ENCODE measurements at places on chromosomes 1 and 21. TPM values are rescaled to one million over a fixed set of nuclear protein-coding genes. Genes with fewer than 3 reads are reported as not detected.

- DNase-seq, result no peak
Measured at GRCh38 chr21:42438316-42439205, 34.9 kb downstream of the UBASH3A start.

DNA sequence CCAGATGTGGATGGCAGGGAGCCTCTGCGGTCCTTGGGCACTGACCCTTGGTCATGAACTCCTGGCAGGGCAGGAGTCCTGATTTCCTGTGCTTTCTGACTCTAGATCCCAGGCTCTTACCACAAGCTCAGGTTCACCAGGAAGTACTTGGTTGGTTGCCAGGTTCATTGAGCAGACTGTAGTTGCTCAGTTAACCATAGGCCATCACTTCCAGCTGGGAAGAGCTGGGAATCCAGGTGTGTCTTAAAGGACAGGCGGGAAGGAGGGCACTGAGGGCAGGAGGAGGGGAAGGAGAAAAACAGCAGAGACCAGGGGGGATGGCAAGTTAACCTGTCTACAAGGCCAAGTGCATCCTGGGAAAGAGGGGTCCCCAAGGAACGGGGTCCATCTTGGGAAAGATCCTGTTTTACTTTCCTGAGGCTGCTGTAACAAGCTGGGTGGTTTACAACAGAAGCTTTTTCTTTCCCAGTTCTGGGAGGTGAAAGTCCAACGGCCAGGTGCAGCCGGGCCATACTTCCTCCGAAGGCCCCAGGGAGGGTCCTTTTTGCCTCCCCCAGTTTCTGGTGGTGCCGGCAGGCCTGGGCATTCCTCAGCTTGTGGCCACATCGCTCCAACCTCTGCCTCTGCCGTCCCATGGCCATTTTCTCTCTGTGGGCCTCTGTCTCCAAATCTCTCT, 11.6 kb downstream of the KCNAB2 start:
- no peak for DNase-seq

NUAK2 gene
- total RNA-seq, result 4.7 TPM

GNG4 gene
- total RNA-seq, result 5.6 TPM

DNA sequence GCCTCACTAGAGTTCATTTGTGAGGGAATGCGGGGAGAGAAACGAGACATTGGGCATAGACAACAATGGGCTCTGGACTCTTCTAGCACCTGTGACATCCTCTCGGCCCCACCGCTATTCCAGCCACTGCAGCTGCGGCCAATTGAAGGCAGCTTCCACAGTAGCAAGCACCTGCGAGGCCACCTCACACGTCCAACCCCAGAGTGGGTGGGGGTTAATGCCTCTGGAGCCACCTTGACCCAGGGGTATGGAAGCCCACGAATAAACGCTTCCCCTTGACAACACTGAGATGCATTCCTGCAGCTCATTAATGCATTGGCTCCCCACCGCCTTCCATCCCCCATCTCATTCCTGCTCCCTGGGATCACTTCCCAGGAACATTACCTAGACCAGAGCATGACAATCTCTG, 104.4 kb downstream of the GLIS1 start:
- no peak for DNase-seq

DNA sequence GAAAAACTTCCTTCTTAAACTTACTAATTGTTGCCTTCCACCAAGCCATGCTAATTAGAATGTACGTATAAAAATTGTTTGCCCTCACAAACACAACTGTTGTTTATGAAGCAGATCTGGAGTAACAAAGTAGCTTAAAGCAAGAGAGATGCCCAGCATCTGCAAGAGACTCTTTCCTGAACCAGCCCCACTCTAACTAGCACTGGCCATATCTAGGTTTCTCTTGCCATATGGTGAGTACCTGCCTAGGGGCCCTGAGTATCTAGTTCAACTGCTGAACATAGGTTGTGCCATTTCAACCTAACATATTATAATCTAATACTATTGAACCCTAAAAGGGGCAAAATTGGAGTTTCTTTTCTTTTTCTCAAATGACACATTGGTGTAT, 883.4 kb upstream of the B3GALT2 start:
- DNase-seq, result no peak

GRCh38 chr1:109885589-109885988, 25.1 kb upstream of the CSF1 start:
- DNase-seq, result no peak

DNA sequence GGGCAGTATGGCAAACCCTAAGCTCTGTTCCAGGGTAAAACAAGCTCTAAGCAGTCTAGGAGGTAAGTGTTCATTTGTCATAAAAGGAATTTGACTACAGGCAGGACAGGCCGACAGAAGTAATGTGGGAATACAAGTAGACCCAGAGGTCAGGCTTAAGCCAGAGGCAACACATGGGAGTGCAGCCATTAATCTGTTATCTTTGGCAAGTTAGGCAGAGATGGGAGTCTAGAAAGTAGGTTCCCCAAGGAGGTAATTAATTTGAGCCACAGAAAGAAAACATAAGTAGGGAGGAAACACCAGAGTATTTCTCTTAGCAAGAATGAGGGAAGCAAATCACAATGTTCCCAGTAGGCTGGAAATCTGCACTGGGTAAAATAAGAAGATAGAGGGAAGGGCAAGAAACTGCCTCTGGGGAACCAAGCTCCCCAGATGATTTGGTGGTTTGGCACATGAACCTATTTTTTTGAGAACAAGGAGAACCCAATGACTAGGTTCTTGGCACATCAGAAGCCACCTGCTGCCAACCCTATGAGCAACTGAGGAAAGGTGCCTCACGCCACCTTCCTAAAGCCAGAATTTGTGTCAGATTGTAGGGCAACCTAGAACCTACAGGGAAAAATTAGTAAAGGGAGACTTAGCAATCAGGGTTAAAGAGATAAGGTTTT, 636.4 kb upstream of the PLXNA2 start:
- no peak for DNase-seq

GRCh38 chr1:154626456-154627256, 18.7 kb upstream of the ADAR start:
- DNase-seq, result no peak

- no peak for DNase-seq
Measured at GRCh38 chr1:106681939-106682522, 374.4 kb upstream of the PRMT6 start.

C1orf115 gene
- total RNA-seq, result 0.16 TPM

GRCh38 chr21:41851090-41851790, 27.9 kb downstream of the PRDM15 start:
- DNase-seq, result no peak

GPR3 gene
- 3.3 TPM for total RNA-seq

DNA sequence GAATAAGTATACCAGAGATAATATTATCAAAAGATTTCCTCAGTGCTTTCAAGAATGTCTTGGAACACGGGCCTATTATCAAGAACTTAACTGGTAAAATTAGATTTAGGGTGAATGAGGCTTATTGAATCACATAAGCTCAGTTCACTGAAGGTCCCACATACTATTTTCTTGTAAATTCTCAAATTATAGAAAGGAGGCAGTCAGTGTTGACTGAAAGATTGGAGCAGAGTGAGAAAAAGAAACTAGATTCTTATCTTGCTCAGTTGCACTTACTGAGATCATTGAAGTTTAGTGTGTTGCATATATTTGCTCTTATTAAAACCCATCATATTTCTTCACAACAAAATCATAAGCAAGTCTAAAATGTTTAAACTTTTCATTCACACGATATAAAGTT, 3.9 kb upstream of the RGS1 start:
- no peak for DNase-seq

TDRD5 gene
- total RNA-seq, result not detected

MROH7 gene
- total RNA-seq, result not detected

TNFAIP8L2 gene
- 24.6 TPM for total RNA-seq

DNA sequence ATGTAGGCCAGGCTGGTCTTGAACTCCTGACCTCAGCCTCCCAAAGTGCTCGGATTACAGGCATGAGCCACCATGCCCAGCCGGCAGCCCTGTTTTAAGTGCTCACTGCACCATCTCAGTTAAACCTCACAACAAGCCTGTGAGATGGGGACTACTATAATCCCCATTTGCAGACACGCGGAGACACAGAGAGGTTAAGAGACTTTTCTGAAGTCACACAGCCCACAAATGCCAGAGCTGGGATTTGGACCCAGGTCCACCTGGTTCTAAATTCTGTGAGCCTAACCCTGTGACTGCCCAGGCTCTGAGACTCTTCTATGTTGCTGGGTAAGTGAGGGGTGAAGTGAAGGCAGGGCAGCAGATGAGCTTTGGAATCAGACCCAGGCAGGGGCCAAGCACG, 6.4 kb downstream of the PADI1 start:
- no peak for DNase-seq

DNA sequence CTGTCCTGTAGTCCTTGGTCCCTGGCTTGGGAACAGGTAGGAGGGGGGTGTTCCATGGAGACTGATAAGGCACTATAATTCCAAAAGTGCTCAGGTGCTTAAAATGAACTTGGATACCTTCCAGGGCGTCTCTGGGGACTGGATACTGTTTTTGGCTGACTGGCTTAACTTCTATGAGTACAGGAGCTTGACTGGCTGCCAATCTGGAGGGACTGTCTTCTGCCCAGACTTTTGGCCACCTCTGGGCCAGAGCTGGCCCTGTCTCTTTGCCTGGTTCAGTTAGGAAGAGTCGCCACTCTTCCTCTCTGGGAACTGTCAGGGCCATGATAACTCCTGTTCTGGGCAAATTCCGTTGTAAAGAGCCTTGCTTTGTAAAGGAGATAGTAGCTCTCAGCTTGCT, 407.0 kb downstream of the TGFB2 start:
- DNase-seq, result no peak

DNA sequence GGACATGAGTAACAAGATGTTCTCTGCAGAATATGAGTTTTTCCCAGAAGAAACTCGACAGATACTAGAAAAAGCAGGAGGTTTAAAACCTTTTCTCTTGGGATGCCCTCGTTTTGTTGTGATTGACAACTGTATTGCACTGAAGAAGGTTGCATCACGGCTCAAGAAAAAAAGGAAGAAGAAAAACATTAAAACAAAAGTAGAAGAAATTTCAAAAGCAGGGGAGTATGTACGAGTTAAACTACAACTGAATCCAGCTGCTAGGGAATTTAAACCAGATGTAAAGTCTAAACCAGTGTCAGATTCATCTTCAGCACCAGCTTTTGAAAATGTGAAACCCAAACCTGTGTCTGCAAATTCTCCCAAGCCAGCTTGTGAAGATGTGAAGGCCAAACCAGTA, 92.5 kb downstream of the TTC3 start:
- no peak for DNase-seq

DNA sequence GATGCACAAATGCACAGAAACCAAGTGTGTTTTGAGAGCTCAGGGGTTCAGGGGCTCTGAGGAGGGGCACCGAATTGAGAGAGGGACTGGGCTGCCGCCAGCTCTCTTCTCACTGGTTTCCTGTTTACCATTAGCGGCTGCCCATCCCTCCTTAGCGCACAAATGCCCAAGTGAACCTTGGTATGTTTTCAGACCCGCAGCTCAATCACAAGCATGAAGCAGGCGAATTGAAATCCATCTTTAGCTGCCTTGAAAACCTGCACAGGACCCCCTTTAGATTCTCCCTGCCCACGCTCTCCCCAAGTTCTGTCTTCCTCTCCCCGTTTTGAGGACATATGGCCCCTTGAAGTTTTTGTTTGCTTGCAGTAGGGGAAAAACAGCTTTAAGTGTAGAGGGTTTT, 61.1 kb upstream of the ACOT11 start:
- no peak for DNase-seq

DNA sequence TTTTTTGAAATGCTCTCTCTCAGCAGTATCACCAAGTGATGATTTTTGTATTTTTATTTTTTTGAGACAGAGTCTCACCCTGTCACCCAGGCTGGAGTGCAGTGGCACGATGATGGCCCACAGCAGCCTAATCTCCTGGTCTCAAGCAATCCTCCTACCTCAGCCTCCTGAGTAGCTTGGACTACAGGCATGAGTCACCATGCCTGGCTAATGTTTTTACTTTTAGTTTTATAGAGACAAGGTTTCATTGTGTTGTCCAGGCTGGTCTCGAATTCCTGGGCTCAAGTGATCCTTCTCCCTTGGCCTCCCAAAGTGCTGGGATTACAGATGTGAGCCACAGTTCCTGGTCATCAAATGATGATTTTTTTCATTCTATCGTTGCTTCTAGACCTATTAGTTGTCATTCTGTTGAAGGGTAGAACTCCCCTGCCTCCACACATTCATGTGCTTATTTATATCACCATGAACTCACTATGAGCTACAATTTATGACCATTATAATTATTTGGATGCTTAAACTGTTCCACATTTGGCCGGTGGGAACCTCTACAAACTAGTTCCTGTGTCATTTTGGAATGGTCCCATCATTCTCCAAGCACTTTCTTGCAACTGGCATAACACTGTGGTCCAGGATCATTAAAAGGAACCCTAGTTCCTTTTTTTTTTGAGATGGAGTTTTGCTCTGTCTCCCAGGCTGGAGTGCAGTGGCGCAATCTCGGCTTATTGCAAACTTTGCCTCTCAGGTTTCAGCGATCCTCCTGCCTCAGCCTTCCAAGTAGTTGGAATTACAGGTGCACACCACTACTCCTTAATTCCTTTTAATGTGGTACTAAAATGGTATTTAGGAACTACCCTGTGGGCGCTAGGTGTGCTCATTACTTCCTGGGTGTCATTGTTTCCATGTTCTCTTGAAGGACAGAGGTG, 20.2 kb upstream of the TOR3A start:
- no peak for DNase-seq

DNA sequence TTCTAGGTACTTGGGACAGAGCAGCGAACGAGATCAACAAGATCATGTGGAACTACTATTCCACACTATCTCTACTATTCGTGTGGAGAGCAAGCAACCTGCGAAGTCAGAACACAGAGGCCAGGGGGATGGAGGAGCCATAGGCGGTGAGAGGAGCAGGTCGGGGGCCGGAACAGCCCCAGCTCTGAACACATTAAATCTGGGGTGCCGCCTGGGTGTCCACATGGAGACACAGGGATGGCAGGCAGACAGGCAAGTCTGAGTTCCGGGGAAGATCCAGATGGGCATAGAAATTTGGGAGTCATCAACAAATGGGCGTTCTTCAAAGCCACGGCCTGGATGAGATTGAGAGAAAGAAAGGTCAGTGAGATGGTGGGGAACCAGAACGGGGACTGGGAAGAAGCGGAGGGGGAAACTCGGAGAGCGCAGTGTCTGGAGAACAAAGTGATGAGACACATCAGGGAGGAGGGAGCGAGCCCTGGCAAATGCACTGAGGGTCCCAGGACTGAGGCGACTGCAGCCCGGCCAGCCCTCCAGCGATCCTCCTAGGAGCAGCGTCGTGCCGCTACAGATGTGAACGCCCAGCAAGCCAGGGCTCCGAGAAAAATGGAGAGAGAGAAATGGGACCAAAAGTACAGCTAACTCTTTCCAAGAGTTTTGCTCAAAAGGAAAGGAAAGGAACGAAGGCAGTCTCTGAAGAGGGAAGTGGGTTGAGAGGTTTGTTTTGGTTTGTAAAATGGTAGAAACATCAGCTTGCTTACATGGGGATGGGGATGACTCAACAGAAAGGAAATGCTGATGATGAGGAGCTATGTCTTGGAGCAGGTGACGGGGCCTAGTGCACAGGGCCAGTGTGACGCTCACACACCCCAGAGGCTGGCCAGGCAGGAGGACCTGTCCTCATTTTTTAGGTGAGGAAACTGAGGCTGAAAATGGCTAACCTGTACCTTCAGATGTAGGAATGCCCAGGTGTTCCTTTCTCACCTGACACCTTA, 84.5 kb downstream of the GLIS1 start:
- DNase-seq, result no peak

- no peak for DNase-seq
Measured at GRCh38 chr1:51372561-51372960, 42.2 kb upstream of the TTC39A start.

- DNase-seq, result no peak
Measured at GRCh38 chr1:87965193-87965592, 636.5 kb downstream of the LMO4 start.
